ENCODE measurements at places on chromosomes 6 and 20.

DNA sequence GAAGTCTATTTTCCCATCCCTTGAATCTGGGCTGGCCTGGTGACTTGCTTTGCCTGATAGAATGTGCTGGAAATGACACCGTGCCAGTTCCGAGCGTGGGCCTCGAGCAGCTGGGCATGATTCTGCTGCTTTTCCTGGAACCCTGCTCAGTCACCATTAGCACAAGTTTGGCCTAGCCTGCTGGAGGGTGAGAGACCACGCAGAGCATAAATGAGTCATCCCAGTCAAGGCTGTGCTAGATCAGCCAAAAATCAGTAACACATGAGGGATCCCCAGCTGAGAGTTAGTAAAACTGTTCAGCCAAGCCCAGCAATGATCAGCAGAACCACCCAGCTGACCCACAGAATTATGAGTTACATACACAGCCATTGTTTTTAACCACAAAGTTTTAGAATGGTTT is 74.8 kb upstream of the TOP1 start:
- DNase-seq: no peak

DNA sequence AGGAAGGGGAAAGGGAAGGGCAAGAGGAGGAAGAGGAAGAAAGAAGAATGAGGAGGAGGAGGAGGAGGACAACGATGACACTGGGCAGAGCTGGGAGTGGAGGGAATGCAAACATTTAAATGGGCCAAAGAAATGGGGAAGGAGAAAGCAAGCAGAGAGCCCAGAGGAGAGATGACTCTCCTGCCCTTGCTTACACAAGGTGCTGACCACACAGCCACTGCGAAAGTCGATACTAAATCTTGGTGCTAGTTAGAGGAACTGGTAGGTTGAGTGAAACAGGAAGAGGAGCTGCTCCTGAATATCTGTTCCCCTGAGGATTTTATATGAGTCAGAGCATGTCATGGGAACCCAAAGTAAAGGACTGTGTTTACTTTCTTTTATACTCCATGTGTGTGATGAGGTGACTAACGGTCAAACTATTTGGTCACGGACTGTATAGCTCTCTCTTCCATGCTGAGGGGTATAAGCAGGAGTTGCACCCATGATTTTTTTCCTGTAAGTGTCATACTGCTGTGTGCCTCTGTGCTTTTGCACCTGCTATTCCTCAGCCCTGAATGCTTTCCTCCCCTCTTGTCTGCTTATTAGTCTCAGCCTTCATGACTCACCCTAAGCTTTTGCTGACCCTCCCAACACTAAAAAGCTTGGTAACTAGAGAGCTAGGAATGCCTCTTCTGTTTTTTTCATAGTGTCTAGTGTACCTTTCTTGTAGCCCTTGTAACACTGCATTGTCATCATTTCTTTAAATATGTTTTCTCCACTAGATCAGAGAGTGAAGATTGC is 9.5 kb upstream of the PAQR8 start:
- peak; percentile 54 for DNase-seq

- DNase-seq: no peak
Measured at GRCh38 chr6:15950962-15951569, 177.8 kb upstream of the MYLIP start.

DNA sequence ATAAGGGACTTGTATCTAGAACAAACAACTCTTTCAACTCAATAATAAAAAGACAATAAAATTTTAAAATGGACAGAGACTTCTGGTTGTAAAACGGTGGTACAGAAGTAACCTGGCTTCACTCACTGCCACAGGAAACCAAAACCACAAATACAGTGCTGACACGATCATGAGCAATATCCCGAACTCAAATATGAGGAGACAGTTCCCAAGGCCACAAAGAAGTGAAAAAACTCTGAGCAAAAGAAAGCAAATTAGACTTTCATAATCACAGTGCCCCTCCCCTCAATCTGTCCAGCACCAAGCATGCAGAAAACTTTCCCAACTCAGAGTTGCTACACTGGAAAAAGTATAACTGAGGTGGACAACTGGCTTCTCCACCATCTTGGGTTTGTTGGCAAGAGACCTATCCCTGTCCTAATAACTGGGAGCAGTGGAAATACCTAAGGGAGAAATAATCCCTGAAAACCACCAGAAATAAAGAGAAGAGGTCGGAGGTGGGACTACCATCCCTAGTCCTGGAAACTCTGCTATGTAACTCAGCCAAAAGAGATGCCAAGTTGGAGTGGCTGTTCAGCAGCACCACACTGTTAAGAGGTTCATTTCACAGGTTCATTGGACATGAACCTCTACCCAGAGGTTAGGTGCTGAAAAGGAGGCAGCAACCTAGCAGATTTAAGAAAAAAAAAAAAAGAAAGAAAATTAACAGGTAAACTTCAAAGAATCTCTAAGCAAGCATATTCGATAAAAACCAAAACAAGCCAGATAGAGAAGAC is 55.5 kb downstream of the REV3L start:
- no peak for DNase-seq

GRCh38 chr6:47836639-47837038 is 54.8 kb downstream of the OPN5 start:
- DNase-seq: no peak

DNA sequence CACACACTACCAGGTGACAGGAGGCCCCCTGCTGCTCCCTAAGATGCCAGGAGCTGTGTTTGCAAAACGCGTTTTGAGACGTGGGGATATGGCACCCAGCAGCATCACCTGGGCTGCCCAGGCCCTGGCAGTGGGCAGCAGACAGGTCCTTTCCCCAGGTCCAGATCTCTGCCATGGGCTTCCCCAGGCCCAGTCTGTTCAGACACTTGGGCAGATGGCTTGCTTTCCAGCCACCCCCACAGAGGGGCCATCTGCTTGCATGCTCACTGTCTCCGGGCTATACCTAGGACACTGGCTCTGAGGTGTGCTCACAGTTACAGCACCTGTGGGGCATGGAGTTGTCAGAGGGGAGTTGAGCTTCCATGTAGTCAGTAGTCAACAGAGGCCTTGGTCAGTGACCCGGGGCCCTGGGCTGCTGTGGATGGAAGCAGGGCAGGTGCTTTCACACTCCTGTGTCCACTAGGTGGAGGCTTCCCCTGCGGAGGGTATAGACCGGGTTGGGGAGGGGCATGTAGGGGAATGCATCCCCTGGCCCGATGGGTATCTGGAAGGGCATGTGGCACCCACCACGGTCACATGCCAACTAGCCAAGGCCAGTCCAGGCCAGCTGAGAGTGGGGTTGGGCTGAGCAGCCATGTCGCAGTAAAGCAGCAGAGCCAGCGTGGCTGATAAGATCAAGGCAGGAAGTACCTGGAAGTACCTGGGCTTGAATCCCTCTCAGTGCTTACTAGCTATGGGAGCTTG is 185.4 kb upstream of the SLC24A3 start:
- no peak for DNase-seq

DNA sequence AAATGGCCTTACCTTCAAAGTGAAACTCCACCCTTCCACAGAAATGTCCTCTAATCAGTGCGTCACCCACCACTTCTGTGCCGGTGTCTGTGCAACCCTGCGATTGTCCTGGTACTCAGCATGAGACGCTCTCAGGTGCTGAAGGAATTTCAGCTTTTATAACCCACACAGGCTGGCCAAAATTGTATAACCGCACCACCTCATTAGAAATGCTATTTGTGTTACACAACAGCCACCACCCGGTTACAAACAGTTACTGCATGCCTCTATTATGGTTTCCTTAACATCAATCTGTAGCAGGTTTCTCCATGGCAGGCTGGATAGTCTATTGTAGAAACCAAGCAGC is 51.5 kb downstream of the SLC23A2 start:
- DNase-seq: no peak

DNA sequence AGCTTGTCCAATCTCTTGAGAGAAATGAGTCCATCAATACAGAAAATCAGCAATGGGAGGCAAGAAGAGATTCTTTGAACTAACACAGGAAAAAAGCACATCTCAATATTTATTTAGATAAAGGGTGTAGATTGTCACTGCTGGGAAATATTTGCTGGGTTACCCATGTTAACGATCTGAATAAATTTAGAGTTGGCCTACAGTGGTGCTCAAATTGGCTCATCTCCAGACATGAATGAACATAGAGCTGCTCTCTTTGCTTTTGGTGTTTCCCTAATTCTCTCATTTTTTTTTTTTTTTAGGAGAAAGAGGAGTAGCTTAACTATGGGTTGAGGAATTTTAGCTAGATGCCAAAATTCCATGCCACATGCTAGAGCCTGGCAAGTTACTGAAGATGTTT is 471.2 kb downstream of the PKHD1 start:
- DNase-seq: no peak

- no peak for DNase-seq
Measured at GRCh38 chr6:137299681-137300080, 80.5 kb upstream of the IFNGR1 start.

DNA sequence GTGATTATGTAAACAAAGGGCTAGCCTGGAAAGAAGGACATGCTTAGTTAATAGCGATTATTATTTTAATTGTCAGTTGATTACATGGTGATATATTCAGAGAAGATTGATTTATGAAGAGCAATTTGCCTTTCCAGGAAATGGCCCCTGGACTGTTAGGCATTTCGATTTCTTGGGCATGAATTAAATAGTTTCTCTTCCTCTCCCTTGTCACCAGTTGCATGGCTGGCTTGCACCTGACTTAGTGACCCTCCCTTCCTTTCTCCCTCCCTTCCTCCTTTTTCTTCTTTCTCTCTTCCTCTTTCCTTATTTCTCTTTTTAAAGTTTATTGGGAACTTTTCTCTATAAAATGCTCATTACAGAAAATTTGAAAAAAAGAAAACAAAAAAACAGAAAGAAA is 235.4 kb downstream of the CDC5L start:
- DNase-seq: no peak

DNA sequence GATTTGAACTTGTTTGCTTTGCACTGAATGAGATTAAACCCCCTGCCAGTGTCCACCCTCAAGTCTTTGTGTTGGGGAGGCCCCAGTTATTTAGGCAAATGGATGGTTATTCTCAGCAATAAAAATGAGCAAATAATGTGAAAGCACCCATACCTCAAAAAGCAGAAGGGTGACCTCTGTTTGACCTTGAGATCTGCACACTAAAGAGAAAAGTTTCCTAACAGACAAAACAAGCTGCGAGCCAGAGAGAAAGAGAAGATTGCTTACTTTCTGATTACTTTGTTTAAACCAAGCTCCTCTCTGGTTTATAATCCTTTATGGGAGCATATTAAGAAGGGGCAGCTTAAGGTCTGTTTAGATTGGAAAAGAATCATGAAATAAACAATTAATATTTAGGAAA is 30.4 kb upstream of the TRERF1 start:
- DNase-seq: no peak

DNA sequence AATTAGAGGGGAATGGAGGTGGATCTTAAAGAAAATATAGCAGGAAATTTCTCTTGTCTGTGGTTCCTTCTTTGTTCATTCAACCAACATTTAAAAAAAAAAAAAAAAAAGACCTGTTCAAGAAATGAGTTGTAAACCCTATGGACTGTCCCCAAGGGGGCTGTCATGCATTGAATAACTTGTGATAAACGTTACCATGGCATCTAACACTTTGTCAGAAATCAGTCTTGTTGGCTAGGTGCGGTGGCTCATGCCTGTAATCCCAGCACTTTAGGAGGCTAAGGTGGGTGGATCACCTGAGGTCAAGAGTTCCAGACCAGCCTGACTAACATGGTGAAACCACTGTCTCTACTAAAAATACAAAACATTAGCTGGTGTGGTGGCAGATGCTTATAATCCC is 381.7 kb downstream of the BCKDHB start:
- DNase-seq: no peak

- no peak for DNase-seq
Measured at GRCh38 chr6:134138226-134138975, 86.0 kb upstream of the SLC2A12 start.

- DNase-seq: no peak
Measured at GRCh38 chr6:72064399-72064975, 178.1 kb downstream of the RIMS1 start.

- DNase-seq: no peak
Measured at GRCh38 chr20:3901706-3902440, 12.7 kb downstream of the PANK2 start.

DNA sequence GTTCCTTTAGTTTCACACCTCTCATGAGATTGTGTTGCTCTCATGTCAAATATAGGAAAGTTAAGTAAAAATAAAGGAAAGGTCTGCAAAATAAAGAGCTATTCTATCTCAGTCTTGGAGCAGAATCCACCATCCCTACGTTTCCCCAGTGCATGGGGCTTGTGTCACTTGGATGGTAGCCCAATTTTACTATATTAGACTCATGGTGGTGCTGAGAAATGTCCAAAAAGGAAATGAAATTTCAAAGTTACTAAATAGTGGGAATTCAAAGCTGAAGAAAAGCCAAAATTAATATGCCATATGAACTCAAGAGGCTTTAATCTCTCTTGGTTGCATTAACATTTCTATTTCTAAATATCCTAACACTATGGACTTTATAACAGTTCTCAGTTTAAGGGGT is 1283.3 kb upstream of the GJE1 start:
- no peak for DNase-seq

GRCh38 chr6:53112871-53113270 is 35.8 kb downstream of the GCM1 start:
- no peak for DNase-seq

DNA sequence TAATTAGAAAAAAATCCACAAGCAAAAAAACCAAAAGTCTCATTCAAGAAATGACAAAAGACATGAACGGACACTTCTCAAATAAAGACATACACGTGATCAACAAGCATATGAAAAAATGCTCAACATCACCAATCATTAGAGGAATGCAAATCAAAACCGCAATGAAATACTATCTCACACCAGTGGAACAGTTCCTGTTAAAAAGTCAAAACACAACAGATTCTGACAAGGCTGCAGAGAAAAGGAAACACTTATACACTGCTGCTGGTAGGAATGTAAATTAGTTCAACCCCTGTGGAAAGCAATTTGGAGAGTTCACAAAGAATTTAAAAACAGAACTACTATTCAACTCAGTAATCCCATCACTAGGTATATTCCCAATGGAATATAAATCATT is 58.0 kb downstream of the IRAK1BP1 start:
- no peak for DNase-seq

DNA sequence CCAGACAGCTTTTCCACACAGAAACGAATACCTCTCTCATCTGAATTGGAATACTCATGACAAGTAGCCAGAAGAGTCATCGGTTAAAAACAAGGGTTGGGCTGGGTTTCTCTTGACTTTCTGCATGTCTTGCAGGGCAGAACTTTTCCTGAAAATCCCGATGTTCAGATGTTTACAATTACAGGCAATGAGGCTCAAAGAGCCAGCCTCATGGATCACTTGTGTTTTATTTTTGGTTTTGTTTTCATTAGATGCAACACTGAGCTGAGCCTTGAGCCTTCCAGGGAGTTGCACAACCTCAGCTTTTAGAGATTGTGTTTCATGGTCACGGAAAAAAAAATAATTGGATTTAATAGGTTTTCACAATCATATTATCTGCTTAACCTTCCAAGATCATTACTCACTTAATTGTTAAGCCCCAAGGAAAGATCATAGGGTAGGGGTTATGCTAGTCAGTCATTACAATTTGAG is 288.1 kb upstream of the PRDM1 start:
- no peak for DNase-seq

GRCh38 chr20:4166726-4167035 is 151.3 kb upstream of the RNF24 start:
- no peak for DNase-seq

Measured in NCI-H774 (cell line).